BJ (cell line): ENCODE measurements at places on chromosomes 2 and 18. TPM values are rescaled to one million over a fixed set of nuclear protein-coding genes. Genes with fewer than 3 reads are reported as not detected.

DNA sequence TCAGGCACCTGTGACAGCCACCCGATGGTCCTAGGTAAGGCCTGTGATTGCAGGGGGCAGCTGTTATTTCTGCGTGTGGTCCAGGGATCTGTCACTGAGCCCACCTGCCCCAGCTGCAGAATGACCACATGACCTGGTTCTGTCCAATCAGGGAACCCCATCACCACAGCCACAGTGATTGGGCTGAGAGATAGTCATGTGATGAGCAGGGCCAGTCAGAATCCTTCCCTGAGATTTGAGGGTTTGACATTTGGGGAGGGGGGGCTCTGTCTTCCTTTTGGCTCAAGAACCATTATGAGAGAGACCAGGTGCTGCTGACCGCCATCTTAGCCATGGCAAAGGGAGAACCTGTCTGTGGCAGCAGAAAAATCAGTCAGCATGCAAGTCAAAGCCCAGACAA lies 147.2 kb downstream of the SMAD7 start:
- no peak for DNase-seq

Gene TIMM21
- polyA plus RNA-seq = 21.2 and 49.4 TPM in 2 replicates

- DNase-seq = no peak
These were observed 443 bp downstream of the CPSF3 start for GRCh38 chr2:9423922-9424272.

Gene REG1B
- polyA plus RNA-seq = not detected in 2 replicates

GRCh38 chr2:239466061-239466754 lies 65.4 kb upstream of the HDAC4 start:
- no peak for DNase-seq

GRCh38 chr2:230408244-230408842 lies 7.7 kb upstream of the SP100 start:
- DNase-seq = peak; percentile 59

DNA sequence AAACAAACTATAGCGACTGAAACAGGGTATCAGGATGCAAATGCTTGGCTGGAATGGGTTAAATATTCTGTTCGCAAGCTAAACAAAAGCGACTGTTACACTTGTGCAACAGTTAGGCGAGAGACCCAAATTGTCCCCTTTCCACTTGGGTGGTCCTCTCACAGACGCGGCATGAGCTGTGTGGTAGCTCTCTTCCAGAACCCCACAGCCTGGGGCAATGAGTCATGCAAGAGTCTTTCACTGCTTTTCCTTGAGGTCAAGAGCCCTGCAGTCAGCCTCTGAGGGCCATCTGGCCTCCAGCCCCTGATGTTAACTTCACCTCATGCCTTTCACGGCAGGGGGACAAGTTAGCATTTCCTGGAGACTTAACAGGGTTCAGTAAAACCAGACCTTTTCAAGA lies 25.7 kb downstream of the SULT1C4 start:
- no peak for DNase-seq

Gene DSG1
- polyA plus RNA-seq = not detected in 2 replicates

GRCh38 chr2:85582492-85582891 lies 1.7 kb upstream of the VAMP5 start:
- no peak for DNase-seq

GRCh38 chr2:180607514-180608049 lies 372.8 kb upstream of the UBE2E3 start:
- no peak for DNase-seq

Gene GCA
- 5.2 and 6.2 TPM in 2 replicates for polyA plus RNA-seq

Gene TUBA3D
- polyA plus RNA-seq = not detected in 2 replicates

DNA sequence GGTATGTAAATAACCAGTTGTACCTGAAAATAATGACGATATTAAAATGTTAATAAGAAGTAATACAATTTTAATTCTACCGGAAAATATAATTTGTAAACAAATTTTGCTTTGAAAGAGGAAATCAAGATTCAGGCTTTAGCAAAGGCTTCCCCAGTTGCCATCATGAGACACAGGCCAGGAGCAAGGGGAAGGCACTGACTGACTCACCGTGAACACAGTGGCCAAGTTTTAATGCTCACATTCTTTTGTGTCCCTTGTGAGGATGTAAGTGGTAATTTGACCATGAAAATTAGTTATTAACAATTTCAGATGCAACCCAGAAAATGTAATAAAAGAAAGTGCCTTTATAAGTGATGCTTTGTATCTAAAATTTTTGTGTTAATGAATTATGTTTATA lies 164.1 kb downstream of the GREB1L start:
- DNase-seq = no peak

DNA sequence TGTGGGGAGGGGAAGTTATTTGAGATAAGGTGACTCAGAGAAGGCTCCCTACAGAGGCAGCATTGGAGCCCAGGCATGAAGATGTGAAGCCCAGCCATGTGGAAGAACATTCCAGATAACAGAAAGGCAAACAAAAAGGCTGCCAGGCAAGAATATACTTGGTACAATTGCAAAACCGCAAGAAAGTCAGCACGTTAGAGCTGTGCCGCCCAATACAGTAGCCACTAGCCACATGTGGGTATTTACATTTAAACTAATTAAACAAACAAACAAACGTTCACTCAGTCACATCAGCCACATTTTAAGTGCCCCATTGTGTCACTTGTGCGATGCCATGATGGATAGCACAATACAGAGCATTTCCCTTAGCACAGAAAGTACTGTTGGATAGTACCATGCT lies 179.6 kb downstream of the SATB2 start:
- DNase-seq = no peak

GRCh38 chr2:150689590-150689989 lies 202.1 kb upstream of the RND3 start:
- DNase-seq = no peak

GRCh38 chr2:223868005-223868404 lies 30.6 kb upstream of the AP1S3 start:
- DNase-seq = no peak

DNA sequence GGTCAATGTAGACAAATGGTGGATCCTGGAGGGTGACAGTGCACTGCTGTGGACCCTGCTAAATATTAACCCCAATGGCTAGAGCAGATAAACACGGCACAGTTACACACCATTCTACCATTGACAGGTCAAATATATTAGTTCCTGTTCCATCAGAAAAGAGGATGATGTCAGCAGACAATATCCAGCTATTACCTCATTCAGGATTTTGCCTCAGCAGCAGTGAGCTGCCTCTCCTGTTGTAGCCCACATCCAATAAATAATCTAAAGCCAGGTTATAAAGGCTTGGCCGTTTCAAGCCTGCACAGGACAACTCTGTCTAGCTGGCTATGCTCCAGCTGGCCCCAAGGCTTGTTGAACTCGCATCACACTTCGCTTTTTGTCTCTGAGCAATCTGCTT lies 31.6 kb upstream of the NETO1 start:
- no peak for DNase-seq

DNA sequence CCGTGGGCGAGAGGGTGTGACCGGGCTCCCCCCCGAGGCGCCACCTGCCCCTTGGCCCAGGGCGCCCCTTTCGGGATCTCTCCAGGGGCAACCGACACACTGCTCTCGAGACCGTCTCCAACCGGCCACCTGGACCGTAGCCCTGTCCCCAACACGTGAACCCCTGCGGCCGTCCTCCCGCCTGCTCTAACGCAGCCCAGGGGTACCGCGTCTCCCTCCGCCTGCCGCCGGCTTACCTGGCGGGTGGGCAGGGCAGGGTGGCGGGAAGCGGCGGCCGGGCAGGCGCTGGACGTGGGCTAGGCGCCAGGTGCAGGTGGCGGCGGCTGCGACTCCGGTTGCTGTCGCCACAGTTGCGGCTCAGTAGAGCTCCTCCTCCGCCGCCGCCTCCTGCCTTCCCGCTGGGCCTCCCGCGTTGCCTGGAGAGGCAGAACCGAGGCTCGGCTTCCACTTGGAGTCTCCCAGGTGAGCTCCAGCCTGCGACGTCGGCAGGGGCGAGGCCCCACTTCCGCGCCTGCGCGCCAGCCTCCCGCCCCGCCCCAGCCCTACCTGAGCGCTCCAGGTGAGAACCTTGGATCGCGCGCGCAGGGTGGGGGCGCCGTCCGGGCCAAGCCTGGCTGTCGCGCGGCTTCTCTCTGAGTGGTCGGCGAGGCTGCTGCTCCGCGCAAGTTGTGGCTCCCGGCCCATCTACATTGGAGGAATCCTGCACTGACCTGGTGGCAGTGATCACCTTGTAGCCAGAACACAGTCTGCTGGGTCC lies at the start of gene GALNT3:
TSS of gene GALNT3 (minus strand) at position 469 of the 757 bp plus-strand sequence. CDS start 23,547 bp downstream, outside the sequence.
- no peak for DNase-seq

DNA sequence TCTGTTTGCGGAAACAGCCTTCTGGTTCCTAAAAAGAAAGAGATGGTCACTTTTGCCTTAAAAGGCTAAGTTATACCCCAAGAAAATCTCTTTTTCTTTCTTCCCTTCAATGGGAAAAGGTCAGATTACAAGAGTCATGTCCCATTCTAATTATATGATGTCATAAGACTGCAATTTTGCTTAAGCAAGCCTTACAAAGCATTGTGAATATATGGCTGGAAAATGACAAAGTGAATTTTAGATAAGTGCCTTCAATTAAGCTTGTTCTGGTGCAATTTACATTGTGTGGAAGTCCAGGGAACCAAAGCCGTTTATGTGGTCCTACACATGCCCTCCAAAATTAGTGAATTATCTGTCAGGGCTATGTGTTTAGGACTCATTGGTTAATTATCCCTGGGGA lies 7.6 kb upstream of the BMP10 start:
- no peak for DNase-seq

Gene DLX1
- polyA plus RNA-seq = 1.2 and 1.4 TPM in 2 replicates

DNA sequence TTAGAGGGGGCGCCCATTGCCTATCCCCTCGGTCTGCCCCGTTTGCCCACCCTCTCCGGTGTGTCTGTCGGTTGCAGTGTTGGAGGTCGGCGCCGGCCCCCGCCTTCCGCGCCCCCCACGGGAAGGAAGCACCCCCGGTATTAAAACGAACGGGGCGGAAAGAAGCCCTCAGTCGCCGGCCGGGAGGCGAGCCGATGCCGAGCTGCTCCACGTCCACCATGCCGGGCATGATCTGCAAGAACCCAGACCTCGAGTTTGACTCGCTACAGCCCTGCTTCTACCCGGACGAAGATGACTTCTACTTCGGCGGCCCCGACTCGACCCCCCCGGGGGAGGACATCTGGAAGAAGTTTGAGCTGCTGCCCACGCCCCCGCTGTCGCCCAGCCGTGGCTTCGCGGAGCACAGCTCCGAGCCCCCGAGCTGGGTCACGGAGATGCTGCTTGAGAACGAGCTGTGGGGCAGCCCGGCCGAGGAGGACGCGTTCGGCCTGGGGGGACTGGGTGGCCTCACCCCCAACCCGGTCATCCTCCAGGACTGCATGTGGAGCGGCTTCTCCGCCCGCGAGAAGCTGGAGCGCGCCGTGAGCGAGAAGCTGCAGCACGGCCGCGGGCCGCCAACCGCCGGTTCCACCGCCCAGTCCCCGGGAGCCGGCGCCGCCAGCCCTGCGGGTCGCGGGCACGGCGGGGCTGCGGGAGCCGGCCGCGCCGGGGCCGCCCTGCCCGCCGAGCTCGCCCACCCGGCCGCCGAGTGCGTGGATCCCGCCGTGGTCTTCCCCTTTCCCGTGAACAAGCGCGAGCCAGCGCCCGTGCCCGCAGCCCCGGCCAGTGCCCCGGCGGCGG lies 1.7 kb downstream of the MYCN start:
- no peak for DNase-seq

GRCh38 chr2:95761556-95761955 lies 169.8 kb downstream of the TRIM43 start:
- no peak for DNase-seq

DNA sequence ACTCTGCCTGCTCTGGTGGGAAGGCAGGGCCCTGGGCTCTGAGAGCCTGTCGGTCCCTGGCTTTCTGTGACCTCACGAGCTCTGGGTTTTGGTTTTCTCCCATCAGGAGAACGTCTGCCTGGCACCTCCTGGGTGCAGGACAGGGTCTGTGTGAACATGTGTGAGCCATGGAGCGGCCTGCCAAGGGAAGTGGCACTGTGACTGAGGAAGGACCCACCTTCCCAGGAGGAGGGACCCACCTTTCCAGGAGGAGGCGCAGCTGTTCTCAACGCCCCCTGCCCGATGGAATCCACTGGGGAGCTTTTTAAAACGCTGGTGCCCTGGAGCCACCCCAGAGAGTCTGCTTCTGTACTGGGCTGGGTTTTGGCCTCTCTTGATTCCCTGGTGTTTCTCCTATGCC lies 168.7 kb downstream of the GLI2 start:
- no peak for DNase-seq

DNA sequence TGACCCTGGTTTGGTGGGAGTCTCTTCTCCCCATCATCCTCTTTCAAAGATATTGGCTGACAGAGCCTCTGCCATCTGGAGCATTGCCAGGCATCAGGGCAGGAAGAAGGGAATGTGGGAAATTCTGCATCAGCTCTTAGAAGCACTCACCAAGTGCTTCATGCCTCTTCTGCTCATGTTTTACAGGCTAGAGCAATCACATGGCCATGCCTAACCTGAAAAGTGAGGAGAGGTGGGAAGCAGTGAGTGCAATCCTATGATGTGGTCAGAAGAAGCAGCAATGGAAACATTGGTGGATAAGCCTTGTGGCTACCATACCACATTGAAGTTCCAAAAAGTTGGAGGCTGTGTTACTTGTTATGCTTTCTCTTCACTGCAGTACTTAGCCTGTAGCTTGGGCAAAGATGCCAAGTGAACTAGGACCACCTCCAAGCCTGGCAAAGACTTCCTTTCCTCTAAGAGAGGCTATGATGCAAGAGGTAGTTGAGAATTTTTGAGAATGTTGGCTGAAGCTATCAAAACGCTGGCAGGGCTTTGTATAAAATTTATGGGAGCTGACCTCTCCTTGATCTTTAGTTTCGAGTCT lies 64.1 kb downstream of the BCL2L11 start:
- no peak for DNase-seq

Gene PXDN
- polyA plus RNA-seq = 144 and 212 TPM in 2 replicates

Gene FAP
- polyA plus RNA-seq = 135 and 263 TPM in 2 replicates

DNA sequence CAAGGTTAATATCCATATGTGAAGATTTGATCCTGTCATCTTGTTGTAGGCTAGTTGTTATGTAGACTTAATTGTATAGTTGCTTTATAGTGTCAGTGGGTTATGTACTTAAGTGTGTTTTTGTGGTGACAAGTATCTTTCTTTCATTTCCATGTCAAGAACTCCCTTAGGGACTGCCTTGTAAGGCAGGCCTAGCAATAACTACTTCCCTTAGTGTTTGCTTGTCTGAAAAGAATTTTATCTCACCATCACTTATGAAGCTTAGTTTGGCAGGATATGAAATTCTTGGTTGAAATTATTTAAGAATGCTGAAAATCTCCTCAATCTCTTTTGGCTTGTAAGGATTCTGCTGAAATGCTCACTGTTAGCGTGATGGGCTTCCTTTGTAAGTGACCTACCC lies 467.6 kb downstream of the CDH2 start:
- no peak for DNase-seq

Gene CLASP1
- polyA plus RNA-seq = 7.1 and 12.4 TPM in 2 replicates
